Activated CD4-positive, alpha-beta T cell treated with anti-CD3 and anti-CD28 coated beads, Interleukin-2, amount 10 ng/mL, durations not matched to agents 24 days and 14 days (primary cell): ENCODE measurements at places on chromosomes 13 and 19.

DNA sequence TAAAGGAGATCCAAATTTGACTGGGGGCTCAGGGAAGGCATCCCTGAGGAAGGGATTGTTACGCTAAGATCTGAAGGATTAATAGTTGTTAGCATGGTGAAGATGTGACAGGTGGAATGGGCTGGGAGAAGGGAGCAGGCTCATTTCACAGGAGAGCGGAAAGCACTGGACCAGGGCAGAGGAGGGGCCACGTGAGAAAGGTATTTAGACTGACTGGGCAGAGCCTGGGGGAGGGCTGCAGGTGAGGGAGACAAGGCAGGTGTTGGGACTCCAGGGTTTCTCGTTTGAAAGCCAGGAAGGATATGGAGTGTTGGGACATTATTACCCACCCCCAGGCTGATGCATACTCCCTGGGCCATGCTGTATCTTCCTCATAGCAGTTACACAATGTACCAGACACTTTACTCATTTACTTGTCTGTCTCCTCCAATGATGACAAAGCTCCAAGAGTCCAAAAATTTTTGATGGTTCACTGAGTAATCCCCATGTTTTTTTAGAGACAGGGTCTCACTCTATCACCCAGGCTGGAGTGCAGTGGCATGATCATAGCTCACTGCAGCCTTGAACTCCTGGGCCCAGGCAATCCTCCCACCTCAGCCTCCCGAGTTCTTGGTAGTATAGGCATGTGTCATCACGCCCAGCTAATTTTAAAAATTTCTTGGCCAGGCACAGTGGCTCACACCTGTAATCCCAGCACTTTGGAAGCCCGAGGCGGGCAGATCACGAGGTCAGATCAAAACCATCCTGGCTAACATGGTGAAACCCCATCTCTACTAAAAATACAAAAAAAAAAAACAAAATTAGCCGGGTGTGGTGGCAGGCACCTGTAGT, 2.3 kb downstream of the TRAPPC6A start:
- no peak for DNase-seq

DNA sequence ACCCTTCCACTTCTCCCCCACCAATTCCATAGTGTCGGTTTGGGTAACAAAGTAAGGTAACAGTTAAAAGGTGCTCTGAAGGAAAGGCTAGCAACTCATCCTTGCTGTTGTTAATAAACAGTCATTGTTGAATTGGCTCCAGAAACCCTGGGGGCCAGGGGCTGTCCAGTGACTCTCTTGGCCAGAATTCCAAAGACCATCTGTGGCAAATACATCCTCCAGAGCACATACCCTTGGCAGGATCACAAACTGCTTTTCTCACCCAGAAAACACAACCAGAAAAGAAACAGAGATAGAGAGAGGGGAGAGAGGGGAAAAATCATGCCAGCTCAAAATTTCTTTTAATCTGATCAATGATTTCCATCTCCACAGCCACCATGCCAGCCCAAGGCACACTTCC, 22.1 kb downstream of the CACNA1A start:
- no peak for DNase-seq

DNA sequence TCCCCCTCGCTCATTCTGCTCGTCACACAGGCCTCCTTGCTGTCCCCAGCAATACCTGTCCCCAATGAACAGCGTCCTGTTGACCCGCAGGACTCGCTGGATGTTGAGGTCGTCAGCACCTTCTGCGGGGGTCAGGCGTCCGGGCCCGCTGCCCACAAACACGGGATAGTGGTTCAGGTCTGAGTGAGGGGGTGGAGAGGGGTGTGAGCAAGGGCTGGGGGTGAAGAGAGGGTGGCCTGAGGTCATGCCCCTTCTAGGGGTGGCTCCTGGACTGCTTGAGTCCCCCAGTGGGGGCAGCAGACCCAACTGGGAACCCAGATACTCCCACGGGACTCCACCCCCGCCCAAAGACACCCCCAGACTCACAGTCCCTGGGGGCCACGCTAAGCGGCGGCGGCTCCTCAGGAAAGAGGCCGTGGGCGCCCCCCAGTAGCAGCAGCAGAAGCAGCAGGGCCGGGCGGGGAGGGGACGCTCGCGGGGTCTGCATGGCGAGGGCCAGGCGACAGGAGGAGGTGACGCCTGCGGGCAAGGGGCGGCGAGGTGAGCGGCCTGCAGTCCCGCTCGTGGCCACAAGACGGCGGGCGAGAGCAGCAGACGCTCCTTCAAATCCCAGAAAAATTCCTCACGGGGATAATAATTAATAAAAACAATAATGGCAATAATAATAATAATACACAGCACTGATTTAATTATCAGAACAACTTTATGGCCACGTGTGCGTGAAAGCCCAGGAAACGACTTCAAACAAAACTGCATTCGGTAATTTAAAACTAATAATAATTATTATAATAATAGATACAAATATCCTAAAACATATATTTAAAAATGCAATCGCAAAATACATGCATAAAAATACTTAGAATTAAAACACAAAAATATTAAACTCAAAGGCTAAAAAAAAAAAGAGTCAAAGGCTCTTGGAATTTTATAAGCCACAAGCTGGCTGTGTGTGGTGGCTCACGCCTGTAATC, 1.2 kb downstream of the SEMA6B start:
- peak; percentile 79 for DNase-seq

- peak; percentile 53 for DNase-seq
Observed at GRCh38 chr19:17778968-17779929, 15.7 kb upstream of the B3GNT3 start.

- DNase-seq = no peak
Observed at GRCh38 chr19:3278294-3278693, 53.8 kb downstream of the CELF5 start.

GRCh38 chr19:11256189-11256588, 6.1 kb downstream of the DOCK6 start:
- DNase-seq = no peak

DNA sequence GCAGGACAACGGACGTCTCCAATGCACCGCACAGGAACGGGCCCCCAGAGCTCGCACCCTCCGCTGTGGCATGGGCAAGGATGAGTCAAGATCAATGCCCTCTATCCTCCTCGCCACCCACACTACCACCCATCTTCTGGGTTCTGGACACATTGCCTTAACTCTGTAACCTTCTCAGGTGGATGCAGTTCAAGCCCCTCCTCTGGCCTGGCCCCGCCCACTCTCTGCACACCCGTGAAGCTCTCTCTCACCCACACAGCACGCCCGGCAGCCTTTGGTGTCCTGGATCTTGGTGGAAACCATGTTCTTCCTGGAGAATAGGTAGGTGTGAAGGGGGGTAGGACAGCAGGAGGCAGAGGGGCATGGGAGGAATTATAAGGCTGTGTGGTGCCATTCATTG, 20.7 kb downstream of the MAP4K1 start:
- no peak for DNase-seq

DNA sequence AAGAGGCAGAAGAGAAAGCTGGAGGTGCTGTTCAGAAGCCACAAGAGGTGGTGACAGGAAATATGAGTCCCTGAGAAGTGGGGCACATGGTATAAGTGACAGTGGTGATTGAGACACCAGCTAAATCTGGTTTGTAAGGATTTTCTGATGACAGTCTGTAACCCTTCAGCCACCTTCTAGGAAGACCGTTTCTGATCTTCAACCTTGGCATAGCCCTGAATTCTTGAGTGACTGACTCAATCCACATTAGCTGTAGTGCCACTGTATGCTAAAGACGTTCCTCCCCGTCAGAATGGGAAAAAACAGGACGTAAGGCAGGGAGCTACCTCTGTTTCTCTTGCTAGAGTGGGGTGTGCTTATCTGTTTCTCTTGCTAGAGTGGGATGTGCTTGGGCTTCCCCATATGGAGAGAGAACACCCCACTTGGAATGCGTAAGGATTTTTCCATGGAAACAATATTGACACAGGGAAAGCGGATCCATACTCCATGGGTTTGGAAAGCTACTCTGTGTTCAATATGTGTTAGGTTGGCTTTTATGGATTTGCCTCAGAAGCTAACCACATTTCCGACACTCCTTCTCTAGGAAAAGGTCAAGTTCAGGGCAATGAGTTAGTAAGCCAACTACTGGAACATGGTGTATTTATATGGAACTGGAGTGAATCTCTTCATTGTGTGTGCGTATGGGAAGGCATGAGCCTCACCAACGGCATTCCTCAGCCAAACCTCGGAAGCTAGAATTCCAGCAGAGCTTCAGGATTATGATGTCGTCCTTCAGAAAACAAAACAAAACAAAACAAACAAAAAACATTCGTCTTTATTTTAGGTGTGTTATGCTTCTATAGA, 948.8 kb upstream of the SLC10A2 start:
- no peak for DNase-seq

- DNase-seq = no peak
Observed at GRCh38 chr19:55016017-55016416, 22.0 kb downstream of the GP6 start.

DNA sequence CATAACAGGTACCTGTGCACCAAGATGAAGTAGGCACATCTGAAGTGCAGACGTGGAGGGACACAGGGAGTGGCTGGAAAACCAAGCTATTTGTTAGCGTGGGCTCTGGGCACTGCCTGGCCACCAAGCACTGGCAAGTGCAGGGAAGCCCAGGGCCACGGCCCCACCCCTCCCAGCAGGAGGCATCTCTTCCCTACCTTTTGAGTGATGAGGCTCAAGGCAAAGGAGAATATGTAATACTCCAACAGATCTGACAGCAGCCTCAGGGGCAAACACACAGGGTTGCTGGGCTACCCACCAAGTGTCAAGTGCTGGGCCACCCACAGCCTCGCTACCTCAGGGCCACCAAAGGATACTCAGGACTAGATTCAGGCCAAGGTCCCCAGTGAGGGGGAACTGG, 11.6 kb downstream of the TUBA3C start:
- DNase-seq = no peak

GRCh38 chr19:41957838-41958366, 1.2 kb downstream of the RABAC1 start:
- peak; percentile 81 for DNase-seq

DNA sequence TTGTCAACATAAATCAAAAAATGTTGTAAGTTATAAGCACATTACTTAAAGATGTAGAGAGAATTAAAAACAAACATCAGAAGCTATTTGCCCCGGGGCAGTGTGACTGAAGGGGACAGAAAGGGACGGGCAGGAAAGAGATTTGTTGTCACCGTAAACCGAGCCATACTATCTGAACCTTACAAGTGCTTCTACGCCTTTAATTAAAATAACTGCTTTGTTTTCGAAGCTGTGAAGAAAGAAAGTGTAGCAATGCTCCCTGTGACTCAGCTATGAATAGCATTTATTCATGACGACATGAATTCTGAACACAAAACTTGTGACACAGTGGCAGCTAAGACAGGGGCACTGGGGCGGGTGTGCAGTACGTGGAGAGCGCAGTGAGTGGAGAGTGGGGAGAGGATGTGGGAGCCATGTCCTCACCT, 30.0 kb downstream of the ZNF787 start:
- DNase-seq = no peak

DNA sequence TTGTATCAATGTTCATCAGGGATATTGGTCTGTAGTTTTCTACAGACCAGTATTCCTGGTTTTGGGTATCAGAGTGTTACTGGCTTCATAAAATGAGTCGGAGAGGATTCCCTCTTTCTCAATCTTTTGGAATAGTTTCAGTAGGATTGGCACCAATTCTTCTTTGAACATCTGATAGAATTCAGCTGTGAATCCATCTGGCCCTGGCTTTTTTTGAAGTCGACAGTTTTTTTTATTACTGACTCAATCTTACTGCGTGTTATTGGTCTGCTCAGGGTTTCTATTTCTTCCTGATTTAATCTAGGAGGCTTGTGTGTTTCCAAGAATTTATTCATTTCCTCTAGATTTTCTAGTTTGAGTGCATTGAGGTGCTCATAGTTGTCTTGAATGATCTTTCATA, 11.4 kb downstream of the TEX26 start:
- no peak for DNase-seq

GRCh38 chr13:51125495-51126226, 14.6 kb upstream of the C13orf42 start:
- peak; percentile 85 for DNase-seq

GRCh38 chr13:56735537-56735942, 405.2 kb upstream of the PRR20A start:
- no peak for DNase-seq

DNA sequence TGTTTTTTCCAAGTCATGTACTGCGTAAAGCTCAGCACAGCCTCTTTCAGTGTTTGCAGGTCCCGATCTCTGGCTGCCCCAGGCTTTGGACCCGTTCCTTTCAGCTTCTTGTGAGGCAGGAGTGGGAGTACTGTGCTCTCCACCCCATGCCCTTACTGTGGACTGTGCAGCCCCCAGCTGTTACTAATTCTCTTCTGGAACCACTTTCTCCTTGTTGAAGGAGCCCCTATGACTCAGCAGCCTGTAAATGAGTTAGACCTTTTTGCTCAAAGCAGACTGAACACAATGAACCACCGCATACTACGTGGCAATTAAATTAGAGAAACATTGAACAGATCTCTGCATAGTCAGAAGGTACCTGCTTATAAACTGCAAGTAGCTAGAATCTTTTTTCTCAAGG, 39.0 kb downstream of the SERTM1 start:
- DNase-seq = no peak
